ENCODE measurements at places on chromosomes 1 and 21. TPM values are rescaled to one million over a fixed set of nuclear protein-coding genes. Genes with fewer than 3 reads are reported as not detected.

The CDA gene
- total RNA-seq: 0.41 TPM

The SPRR2F gene
- not detected for total RNA-seq

The SPOCD1 gene
- 0.06 TPM for total RNA-seq

The GREM2 gene
- total RNA-seq: 0.58 TPM

The ACTL8 gene
- not detected for total RNA-seq

The TMEM240 gene
- total RNA-seq: 0.79 TPM

The FAM177B gene
- total RNA-seq: 0.66 TPM

The DISP3 gene
- 0.23 TPM for total RNA-seq

The FAM229A gene
- 5.6 TPM for total RNA-seq

The MAP10 gene
- 1.8 TPM for total RNA-seq

The KRTAP10-8 gene
- total RNA-seq: not detected

The PPFIA4 gene
- 0.28 TPM for total RNA-seq

The PSMB2 gene
- total RNA-seq: 13.2 TPM

The SEMA6C gene
- 2.3 TPM for total RNA-seq

The AKR7A3 gene
- total RNA-seq: 34.8 TPM

The IPO9 gene
- 21.2 TPM for total RNA-seq

The SPRR1A gene
- not detected for total RNA-seq

The ERG gene
- 4.6 TPM for total RNA-seq

The KIF14 gene
- 0.22 TPM for total RNA-seq

The LCE1F gene
- not detected for total RNA-seq

The PROX1 gene
- 33.4 TPM for total RNA-seq

The ZNF670 gene
- 2.3 TPM for total RNA-seq

The GPA33 gene
- total RNA-seq: not detected

The PPIH gene
- total RNA-seq: 8.0 TPM

The SUSD4 gene
- 13.2 TPM for total RNA-seq

The SZRD1 gene
- total RNA-seq: 24.9 TPM

The AGBL4 gene
- total RNA-seq: 0.59 TPM
